ENCODE measurements at places on chromosomes 12 and 14.

DNA sequence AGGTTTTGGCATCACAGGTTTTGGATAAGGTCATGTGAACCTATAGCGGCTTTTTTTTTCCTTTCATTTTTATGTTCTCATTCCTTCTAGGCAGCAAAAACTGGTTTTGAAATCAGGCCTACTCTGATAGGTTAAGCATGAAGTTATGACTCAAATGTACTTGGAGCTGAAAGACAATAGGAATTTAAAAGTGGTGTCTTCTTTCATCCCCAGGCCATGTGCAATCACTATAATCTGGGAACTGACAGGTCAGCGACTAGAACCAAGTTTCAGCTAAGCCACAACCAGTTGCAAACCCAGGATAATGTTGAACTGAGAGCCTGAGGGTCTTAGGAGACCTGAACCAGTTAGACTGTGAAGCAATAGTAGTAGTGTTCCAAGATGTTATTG is 74.3 kb downstream of the ANO6 start:
- DNase-seq: no peak

- DNase-seq: peak; percentile 72
These were observed 11.1 kb downstream of the BCL11B start for GRCh38 chr14:99260587-99261551.

DNA sequence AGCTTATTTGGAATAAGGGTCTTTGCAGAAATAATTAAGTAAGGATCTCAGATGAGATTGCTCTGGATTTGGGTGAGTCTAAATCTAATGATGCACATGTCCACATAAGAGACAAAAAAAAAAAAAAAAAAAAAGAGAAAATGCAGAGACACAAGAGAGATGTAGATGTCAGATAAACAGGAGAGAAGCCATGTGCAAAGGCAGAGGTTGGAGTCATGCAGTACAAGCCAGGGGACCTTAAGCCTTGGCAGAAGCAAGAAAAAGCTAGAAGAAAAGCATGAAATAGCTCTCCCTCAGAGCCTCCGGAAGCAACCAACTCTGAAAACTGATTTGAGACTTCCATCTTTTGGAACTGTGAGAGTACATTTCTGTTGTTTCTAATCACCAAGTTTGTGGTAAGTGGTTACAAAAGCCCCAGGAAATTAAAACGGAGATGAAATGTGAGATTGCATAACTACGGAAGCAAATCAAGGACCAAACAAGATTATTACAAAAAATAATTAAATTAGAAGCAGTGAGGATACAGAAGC is 1304.0 kb upstream of the SEL1L start:
- no peak for DNase-seq

- DNase-seq: peak; percentile 11
These were observed 37.7 kb downstream of the LRRC74A start for GRCh38 chr14:76863724-76864407.

DNA sequence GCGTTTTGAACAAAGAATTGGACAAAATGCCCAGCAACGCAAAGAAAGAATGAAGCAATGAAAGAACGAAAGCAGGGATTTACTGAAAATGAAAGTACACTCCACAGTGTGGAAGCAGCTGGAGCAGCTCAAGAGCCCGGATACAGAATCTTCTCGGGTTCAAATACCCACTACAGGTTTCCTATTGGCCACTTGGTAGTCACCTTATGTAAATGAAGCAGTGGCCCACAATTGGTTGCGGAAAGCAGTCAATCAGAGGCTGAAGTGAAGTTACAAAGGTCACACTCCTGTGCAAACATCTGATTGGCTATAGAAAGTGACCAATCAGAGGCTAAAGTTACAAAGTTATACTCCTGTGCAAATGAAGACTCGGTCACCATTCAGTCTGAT is 15.0 kb upstream of the PPP1R13B start:
- no peak for DNase-seq

DNA sequence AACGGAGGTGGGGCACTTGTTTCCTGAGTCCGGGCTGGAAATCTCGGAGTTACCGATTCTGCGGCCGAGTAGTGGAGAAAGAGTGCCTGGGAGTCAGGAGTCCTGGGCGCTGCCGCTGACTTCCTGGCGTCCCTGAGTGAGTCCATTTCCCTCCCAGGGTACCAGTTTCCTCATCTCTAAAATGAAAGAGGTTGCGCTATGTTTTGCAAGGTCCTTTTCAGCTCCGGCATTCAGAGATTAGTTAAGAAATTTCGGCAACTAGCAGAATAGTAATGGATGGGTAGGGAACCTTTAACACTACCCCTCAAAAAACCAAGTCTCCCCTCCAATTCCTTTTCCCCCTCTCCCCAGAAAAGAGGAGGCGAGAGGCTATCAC is 724 bp downstream of the BLOC1S1 start:
- DNase-seq: no peak

DNA sequence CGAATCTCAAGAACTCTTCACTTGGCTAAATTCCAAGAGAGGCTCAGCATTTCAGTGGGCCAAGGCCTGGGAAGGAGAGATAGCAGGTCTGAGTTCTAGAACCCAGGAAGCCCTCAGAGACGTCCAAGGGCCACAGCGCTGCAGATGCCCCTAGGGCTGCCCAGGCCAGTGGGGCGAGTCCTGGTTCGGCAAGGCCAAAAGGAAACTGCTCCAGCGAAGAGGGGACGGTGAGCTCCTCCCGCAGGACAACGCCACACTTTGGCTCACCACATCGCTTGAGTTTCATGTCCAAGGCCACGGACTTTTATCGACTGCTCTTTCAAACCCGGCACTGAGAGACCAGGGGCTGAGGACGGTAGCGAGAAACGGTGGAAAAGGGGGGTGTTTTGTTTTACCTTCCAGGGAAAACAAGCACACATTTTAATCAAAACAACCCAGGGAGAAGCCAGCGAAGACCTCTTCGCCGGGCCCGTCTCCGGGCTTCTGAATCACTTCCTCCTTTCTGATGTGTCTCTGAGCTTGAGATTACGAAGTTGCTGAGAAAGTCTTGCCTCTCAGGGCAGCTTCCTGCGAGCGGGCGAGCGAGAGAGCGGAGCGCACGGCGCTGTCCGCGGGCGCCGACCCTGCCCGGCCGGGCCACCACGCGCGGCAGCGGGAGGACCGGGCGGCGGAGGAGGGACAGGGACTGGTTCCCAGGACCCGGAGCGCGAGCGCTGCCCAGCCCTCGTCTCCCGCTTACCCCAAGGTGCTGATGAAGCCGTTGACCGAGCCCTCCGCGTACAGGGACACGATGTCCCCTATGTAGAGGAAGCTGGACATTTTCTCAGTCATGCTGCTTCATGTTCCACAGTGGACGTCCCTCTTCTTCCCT is 808 bp downstream of the ITPR2 start:
- peak; percentile 77 for DNase-seq

DNA sequence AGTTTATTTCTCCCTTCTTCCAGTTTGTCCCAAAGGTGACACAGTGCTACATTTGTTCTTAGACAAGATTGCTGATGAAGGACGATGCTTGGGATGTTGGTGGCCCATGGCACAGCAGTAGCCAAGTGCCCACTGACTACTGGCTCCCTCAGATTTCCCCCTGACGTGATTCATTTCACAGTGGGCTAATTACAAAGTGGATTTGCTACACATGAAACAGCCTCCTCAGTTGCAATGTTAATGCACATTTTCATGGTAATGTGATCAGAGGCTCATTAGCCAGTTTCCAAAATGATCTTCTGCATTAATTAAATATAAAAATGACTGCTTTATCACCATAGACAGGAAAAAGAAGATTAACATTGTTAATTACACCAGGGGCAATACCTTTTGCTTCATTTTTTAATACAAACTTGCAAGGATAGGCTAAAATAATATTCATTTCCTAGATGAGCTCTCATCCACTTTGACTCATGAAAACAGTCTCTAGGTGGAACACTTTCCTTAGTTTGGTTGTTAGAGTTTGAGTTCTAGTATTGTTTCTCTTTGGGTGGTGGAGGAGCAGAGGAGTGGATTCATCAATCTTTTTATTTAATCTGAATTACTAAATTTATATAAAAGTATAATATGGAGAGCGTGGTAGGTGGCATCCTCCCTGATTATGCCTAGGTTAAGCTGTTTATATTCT is 250.9 kb downstream of the PDZRN4 start:
- DNase-seq: no peak

GRCh38 chr12:84701041-84701440 is 211.6 kb downstream of the SLC6A15 start:
- no peak for DNase-seq

DNA sequence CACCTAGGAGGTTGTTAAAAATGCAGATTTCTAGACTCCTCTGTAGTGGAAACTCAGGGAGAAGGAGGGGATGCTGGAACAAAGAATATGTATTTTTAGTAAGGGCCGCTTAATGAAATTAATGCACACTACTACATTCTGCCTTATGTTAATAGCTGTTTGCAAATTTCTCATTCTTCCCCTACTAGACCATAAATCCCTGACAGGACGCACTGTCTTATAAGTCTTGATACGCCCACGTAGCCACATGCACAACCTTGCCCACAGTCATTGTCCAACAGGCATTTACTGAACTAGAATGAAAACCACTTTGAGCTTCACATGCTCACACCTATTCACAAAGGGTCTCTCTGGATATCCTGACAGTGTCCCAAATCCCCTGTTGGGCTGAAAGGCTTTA is 10.5 kb downstream of the KRT2 start:
- no peak for DNase-seq

DNA sequence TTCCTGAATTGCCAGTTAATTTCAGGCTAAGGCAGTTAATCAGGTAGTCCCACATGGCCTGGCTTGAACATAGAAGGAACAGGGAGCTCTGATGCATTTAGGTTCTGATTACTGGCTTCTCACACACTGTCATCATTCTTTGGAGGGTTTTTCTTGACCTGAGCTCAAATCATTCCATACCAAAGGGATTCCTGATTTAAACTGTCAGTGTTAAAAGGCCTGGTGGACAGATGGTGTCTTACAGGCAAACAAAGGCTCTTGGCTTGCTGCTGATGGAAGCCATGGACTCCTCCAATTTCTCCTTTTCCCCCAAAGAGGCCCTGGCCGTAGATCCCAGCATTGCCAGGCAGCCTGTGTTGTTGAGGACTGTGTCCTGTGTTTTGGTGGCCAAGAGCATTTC is 30.2 kb downstream of the CACNA1C start:
- no peak for DNase-seq

DNA sequence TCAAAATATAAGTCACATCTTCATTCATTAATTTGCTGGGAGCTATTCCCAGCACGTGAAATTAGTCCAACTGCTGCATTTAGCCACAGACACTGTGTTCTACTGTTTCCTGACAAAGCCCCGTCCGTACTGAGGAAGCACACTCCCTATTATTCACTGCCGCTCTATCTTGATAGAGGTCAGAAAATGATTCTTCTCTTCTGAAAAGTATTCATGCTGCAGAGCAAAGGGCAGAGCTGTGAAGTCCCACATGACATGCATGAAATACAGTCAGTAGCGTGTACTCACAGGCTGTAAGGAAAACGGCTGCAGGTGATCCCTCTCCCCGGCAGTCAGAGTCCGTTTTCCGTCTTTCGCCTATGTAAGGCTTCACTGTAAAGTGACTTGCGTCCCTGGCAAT is 302.5 kb upstream of the FKBP4 start:
- no peak for DNase-seq

DNA sequence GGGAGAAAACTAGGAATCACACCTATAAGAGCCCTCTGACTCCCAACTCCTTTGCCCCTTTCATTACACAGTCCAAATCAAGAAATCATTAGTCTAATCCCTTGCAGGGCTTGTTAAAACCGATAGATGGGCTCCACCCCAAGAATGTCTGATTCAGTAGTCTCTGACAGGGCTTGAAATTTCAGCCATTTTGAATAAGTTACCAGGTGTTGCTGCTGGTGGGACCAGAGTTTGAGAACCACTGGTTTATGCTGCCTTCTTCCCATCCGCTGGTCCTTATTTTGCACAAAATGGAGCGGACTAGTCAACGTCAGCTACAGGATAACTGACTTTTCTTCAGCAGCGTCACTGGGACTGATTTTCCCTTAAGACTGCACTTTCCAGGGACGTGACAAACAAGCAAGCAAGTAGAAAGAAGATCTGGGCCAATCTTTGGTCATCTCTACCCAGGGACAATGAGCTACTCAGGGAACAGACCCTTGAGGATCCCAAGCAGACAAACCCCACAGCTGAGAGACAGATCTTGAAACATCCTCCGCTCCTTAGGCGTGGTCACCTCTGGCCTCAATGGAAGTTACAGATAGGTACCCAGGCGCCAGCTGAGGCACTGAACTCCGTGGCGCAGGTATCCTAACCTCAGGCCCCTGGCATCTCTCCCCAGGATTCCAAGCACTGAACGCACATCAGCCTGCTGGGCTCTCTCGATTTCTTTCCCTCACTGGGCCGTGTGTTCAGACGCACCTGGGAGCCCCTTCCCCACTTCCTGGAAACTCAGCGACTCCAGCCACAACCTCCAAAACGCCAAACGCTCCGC is 900 bp downstream of the KCTD10 start:
- DNase-seq: no peak

- DNase-seq: no peak
These were observed 39.6 kb downstream of the CHST11 start for GRCh38 chr12:104496336-104496735.

- DNase-seq: no peak
These were observed 16.8 kb downstream of the SCFD1 start for GRCh38 chr14:30638926-30639325.

- DNase-seq: no peak
These were observed 419.4 kb downstream of the RAD51B start for GRCh38 chr14:68238976-68239375.

- DNase-seq: no peak
These were observed 406.9 kb downstream of the LRIG3 start for GRCh38 chr12:58513301-58513834.

DNA sequence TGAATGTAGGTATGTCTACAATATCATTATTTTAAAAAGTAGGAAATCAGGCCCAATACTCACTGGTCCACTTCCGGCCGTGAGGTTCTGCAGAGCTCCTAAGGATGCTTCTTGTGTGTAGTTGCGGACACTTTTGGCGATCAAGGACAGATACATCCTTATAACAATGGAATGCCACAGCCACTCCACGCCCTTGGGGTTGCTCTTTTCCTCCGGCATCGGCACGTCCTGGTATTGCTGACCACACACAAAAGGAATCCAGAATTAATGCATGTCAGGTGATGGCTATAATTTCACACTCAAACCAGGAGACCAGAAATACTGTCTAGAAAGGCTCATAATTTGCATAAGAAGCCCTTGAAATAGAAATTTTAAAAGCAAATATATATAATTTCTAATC is 65.6 kb upstream of the YARS2 start:
- DNase-seq: no peak

DNA sequence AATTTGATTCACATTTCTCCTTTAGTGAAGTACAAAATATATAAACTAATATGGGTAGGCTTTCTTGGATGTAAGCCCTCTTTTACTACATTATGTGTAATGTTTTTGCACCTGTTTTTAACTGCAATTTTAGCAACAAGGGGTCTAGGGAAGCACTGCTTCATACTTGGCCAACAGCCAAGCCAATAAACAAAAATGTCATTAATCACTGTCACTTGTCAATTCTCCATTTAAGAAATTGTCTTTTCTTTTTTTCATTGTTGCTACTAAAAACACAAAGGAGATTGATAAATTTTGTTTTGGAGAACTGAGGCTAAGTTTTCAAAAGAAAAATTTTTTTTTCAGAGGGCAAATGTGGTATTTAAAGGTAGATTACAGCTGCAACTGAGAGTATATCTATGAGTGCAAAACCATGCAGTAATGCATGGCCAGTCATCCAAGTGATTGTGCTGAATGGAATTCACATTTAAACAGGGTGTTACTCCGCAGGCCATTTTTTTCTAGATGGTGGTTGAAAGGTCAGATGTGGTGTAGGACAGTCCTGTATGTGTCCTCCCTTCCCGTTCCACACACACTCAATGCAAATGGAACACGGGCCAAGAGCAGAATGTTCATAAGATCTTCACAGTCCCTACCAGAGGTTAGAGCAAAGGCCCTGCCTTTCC is 503.0 kb upstream of the LMO3 start:
- DNase-seq: no peak

- no peak for DNase-seq
These were observed 43.8 kb downstream of the MED13L start for GRCh38 chr12:116233669-116234068.
